Stimulated activated CD8-positive, alpha-beta memory T cell treated with anti-CD3 and anti-CD28 coated beads, Interleukin-4, amount 100 ng/mL, for 24 hours (primary cell): ENCODE measurements at places on chromosomes 2 and 18.

- no peak for DNase-seq
Observed at GRCh38 chr2:69226903-69227302, 160.1 kb downstream of the GFPT1 start.

DNA sequence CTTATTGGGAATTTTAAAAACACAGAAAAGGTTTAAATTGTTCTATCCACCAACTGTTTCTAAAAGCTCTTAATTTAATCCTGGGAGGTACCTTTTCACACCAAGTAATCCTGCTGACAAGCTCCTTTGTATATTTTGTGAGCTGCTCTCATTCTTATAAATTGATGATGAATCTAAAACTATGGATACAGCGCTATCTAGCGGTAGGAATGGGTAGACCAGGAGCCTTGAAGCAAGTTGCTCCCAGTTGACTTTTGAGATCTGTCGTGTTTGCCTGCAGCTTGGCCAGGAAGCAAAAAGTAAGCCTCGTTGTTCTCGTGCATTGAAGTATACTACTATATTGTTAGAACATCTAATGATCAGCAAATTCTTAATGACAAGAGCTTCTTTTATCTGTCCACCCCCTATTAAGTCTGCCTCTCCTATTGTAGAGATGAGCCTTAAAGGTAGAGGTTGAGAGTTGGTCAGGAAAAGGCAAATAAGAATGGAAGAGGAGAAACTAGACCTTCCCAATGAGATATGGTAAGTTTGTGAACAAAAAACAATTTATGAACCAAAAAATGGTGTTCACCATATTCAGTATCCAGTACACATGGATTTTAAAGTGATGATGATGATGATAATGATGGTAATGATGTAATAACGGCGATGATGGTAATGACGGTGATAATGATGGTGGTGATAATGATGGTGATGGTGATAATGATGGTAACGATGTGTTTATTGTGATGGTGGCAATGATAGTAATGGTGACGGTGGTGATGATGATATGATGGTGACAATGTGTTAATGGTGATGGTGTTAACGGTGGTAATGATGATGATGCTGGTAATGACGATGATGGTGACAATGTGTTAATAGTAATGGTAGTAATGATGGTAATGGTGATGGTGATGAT lies 212.1 kb upstream of the NCKAP5 start:
- DNase-seq, result no peak

DNA sequence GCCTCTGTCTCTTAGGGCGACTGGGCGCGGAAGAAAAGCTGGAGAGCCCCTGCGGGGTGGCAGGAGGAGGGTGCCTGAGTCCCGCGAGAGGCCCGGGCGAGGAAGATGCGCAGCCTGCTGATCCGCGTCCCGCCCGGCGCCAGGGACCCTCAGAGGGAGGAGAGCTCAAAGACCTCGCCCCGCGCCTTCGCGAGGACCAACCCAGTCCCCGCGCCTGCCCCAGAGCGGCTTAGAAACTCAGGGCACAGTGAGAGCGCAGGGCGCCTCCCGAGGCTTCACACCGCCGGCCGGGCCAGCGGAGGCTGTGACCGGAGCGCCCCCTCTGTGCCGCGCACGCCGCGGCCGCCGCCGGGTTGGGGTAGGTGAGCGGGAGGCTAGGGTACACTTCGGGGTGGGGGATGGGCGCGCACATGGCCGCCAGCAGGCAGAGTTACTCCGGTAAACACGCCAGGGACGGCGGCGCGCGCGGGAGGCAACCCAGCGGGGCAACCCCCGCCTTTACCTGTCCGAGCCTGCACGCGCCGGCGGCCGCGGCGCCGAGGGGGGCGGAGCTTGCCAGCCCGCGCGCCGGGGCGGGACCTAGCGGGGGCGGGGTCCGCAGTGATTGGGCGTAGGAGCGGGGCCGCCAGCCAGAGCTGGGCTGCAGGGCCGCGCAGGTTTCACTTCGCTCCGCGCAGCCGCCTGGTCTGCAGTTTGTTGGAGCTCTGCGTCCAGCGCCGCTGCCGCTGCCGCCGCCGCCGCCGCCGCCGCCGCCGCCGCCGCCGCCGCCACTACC lies at the start of gene BCL2L11:
BCL2L11 (plus strand) TSS at position 662 of the 775 bp plus-strand sequence. CDS start 2,832 bp downstream, outside the sequence.
- peak; percentile 86 for DNase-seq

- no peak for DNase-seq
Observed at GRCh38 chr2:127321303-127321702, 27.4 kb upstream of the ERCC3 start.

- no peak for DNase-seq
Observed at GRCh38 chr2:212381428-212382102, 157.0 kb downstream of the ERBB4 start.

DNA sequence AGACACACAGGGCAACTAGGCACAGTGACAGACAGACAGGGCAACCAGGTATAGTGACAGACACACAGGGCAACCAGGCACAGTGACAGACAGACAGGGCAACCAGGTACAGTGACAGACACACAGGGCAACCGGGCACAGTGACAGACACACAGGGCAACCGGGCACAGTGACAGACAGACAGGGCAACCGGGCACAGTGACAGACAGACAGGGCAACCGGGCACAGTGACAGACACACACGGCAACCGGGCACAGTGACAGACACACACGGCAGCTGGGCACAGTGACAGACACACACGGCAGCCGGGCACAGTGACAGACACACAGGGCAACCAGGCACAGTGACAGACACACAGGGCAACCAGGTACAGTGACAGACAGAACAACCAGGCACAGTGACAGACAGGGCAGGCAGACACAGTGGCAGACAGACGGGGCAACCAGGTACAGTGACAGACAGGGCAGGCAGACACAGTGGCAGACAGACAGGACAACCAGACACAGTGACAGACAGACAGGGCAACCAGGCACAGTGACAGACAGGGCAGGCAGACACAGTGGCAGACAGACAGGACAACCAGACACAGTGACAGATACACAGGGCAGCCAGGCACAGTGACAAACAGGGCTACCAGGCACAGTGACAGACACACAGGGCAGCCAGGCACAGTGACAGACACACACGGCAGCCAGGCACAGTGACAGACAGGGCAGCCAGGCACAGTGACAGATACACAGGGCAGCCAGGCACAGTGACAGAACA lies 64.7 kb upstream of the RAB6C start:
- no peak for DNase-seq

DNA sequence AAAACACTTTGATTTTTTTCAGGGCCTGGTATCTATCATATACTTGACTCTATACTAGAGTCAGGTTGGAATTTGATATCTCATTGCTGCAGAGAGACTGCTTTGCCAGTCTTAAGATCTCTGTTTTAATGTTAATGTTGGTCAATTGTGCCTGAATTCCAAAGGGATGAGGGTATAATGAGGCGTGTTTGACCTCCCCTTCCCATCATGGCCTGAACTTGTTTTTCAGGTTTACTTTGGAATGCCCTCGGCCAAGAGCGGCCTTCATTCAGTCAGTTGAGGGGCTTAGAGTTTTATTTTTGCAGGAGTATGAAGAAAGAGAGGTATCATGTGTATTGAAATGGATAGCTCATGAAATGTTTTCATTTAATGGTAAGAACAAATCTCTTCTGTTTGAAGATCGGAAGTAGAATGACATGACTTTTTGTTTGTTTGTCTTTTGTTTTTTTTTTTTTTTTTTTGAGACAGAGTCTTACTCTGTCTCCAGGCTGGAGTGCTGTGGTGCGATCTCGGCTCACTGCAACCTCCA lies 119.0 kb downstream of the KIAA1328 start:
- no peak for DNase-seq

- no peak for DNase-seq
Observed at GRCh38 chr2:32068-32467, 14.2 kb downstream of the FAM110C start.

DNA sequence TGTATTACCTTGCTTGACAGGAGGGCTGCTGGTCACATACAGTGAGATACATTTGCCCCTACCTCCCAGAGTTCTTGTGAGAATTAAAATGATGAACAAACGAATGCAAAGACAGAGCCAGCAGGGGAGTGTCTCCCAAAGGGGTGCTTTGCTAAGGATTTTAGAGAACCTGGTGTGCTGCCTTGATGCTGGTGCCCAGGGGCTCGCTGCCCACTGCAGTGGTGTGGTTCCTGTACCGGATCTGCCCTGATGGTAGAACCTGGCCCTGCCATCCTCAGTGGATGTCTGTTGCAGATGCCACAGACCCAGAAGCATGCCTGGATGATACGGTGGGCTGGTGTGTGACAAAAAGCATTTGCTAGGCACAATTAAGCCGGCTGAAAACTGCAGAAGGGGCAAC lies 414.8 kb upstream of the HS6ST1 start:
- no peak for DNase-seq

GRCh38 chr2:196840171-196840570 lies 31.0 kb upstream of the C2orf66 start:
- no peak for DNase-seq

GRCh38 chr2:37323176-37323780 lies 1.4 kb downstream of the PRKD3 start:
- no peak for DNase-seq

DNA sequence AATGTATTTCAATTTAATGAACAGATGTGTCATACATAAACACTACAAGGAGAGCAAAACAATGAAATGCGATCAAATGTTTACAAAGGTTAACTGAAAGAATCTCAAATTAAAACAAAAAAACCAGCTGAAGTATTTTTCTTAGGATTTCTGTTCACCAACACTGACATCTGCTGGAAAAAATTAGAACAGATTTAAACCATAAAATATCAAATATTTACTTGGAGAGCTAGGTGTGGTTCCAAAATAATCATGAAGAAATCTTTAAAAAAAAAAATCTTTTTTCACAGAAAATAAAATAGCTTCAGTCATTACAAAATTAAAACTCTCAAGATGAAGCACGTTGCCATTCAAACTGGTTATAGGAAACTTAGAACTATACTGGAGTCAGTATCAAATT lies 13.8 kb downstream of the MMADHC start:
- DNase-seq, result no peak
